ENCODE measurements at places on chromosomes 2 and 18.
A peak's percentile ranks its signal among the peaks of the same experiment; 100 is the strongest.

DNA sequence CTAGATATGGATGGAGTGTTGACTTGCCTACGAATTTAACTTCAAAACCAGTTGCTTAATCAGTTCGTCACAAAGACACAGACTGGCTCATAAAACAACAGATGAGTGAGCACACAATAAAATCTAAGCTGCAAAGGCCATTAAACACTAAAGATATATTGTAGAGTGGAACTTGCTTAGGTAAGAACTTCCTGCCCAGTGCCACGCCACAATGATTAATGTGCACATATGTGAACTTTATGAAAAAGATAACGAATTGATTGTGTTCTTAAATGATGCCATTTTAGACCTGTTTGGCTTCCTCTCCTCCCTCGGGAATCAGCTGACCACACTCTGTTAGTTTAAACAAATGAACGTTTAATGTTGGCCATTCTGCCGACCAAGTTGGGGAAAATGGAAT is 2031.3 kb upstream of the CELF4 start:
- DNase-seq: no peak

DNA sequence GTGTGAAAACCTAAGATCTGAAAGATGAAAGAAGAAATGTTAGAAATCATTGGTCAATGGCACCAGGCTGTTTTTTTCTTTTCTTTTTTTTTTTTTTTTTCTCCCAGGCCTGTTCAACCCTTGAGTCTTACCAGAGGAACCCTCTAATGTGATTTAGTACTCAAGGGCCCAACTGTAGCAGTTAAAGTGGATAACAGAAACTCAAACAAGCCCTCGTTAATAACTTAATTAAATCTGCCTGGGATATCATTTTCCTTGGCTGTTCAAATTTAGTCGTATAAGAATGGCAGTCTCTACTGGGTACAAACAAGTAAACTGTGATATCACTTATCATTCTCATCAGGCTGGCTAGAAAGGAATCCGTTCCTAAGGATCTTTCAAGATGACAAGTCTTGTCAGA is 16.5 kb downstream of the ARL4C start:
- DNase-seq: no peak

DNA sequence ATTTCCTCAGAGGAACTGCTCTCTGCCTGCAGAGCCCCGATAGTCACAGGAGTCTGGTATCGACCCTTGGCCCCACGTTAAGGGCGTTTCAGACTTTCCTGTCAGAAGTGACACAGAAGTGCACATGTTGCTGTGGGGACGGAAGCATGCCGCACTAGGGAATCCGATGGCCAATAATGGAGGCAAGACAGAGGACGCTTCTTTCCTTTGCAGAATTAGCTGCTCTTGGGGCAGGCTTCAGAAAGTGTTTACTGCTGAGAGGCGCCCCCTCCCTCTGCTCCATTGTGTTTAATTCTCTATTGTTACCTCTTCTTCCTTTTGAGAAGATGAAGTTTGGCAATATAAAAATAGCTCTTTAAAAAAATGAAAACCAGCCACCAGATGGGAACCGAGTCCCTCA is 118.6 kb upstream of the EML6 start:
- no peak for DNase-seq

DNA sequence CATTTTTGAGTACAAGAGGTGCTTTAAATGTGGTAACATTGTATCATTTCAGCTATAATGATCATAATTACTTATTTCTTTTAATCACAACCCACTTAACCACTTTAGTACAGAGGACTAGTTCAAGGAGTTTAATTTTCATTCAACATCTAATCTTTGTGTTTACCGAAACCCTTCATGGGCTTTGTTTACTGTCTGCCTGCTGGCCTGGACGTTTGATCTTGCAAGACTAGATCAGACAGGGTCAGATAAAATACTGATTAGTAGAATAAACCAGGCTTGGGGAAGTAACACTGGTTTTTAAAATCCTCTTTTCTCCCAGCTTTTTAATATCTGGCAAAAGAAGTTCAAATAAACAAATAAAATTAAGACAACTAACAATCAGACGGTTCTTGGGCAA is 93.6 kb downstream of the SATB2 start:
- DNase-seq: no peak

GRCh38 chr2:8575834-8576423 is 105.9 kb upstream of the ID2 start:
- DNase-seq: no peak

GRCh38 chr2:1766425-1766824 is 22.1 kb upstream of the PXDN start:
- no peak for DNase-seq

DNA sequence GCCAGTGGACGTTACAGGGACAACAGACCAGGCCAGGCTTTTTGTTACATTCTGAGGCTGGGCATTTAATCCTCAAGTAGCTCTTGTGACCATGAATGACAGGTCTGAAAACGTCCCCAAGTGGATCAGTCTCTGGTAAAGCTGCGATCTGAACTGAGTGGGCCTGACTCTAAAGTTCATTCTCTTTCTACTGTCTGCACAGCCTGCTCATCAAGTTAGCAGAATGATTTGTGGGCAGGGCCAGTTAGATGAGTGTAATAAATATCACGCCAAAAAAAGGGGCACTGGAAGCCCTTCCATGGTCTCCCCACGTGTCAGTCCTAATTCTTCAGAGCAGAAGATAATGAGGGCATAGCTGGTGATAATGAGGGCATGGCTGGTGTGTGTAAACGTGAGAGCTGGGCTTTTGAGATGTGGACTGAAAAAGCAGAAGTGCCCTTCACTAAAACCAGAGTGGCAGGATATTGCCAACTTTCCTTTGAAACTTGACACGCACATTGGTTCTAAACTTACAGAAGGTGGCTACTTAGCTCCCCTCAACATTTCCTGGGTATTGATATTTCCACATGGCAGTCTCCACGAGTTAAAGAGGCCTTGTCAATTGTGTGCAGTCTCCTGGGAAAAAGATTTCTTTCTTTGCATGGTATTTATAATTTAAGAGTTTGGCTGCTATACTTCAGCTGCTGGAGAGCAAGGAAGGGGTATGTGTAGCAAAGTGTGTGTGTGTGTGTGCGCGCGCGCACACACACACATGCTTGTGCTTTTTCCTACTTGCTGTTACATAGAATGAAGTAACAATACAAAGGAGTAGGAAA is 72.7 kb upstream of the LYPD6B start:
- no peak for DNase-seq

- DNase-seq: no peak
These were observed 73.9 kb upstream of the SLC14A2 start for GRCh38 chr18:45541421-45541820.

DNA sequence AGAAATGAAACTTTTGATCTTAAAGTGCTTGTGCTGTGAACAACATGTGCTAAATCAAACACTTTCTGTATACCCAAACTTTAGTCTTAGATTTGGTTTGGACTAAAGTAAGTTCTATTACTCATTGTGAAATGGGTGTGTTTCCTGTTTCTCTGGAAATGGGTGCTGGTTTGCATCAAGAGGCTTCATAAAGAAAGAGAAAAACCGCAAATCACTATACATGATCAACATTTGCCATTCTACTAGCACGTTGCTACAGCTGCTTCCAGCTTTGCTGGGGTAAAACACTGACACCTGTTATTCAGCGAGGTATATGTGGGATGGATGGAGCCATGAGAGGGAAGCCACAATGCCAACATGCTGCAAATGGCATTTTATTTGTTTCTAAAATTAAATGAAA is 547.0 kb upstream of the ACVR2A start:
- peak; percentile 10 for DNase-seq

GRCh38 chr2:48272199-48272598 is 257.8 kb upstream of the STON1 start:
- no peak for DNase-seq

- no peak for DNase-seq
These were observed 68.5 kb downstream of the MYO5B start for GRCh38 chr18:50126471-50126870.

DNA sequence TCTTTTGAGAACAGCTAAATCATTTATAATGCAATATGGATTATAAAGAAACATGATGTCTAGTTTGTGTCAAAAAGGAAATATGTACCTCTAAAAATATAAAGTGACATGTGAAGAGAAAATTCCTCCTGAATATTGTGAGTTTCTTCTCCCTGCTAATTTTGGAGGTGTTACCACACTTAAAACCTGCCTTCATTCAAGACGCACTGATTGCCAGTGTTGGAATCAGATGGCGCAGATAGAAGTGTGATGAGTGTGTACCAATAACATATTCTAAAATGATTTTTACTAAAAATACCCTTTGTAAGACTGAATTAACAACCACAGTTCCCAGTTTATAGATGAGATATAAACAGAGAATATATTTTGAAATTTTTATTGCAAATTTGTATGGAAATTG is 681.8 kb upstream of the LRATD1 start:
- DNase-seq: no peak

GRCh38 chr2:101416609-101417008 is 29.3 kb upstream of the CREG2 start:
- DNase-seq: no peak

DNA sequence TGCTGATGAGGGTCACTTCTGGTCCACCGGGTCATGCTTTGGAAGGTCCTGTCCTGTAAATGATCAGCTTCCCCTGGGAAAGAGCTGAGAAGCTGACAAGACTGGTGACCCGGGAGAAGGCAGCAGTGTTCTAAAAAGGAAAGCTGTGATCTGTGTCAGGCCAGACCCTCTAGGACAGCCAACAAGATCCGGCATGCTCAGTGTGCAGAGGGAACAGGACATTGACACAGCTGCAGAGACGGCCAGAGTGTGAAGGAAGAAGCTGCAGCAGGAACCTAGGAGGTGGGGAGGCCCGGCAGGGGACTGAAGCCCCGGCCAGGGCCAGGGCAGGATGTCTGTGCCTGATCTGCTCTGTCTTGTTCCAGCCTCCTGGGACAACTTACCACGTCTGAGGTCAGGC is 372.7 kb upstream of the ID2 start:
- DNase-seq: no peak

GRCh38 chr2:55229221-55229620 is 2.9 kb downstream of the CLHC1 start:
- DNase-seq: no peak

DNA sequence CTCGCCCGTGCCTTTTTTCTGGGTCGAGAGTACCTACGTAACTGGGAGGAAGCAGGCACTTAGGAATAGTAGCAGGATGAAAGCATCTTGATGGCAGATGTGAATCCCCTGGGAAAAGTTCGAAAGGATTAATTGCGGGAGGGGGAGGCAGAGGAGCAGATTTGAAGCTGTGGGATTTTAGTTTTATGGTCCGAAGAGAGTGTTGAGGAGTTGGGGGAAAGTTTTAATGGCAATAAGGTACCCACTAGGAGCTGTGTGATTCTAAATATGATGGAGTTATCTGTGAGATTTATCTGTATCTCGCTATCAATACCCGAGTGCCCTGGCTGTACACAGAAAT is 1.1 kb downstream of the AGFG1 start:
- no peak for DNase-seq

GRCh38 chr2:208406474-208407451 is at the start of gene PTH2R:
PTH2R (plus strand) TSS chr2:208406792; CDS start chr2:208407044, 252 bp downstream.
- DNase-seq: no peak

DNA sequence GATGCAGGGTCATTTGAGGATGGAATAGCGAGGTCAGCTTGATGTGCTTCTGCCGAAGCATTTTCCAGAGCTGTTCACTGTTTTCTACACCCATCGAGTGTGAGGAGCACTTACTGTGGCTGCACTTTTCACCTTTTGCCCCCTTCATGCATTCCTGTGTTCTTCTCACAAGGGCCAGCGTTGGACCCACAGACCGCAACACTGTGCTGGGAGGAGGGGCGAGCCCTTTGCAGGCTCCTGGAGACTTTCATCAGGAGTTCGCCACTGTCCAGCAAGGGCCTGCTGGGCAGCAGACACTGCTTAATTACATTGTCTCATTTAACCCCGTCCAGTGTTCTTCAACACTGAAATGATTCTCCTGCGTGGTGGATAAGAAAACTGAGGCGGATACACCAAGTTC is 29.9 kb downstream of the CYP26B1 start:
- no peak for DNase-seq

- no peak for DNase-seq
These were observed 144.8 kb downstream of the LDLRAD4 start for GRCh38 chr18:13363359-13363758.

GRCh38 chr2:84458551-84459017 is 496 bp downstream of the SUCLG1 start:
- DNase-seq: no peak

- no peak for DNase-seq
These were observed 94.3 kb downstream of the ARHGAP15 start for GRCh38 chr2:143223556-143223955.

GRCh38 chr18:23575309-23575651 is 11.0 kb downstream of the NPC1 start:
- no peak for DNase-seq

GRCh38 chr2:197377670-197378069 is 57.2 kb downstream of the SF3B1 start:
- DNase-seq: no peak

DNA sequence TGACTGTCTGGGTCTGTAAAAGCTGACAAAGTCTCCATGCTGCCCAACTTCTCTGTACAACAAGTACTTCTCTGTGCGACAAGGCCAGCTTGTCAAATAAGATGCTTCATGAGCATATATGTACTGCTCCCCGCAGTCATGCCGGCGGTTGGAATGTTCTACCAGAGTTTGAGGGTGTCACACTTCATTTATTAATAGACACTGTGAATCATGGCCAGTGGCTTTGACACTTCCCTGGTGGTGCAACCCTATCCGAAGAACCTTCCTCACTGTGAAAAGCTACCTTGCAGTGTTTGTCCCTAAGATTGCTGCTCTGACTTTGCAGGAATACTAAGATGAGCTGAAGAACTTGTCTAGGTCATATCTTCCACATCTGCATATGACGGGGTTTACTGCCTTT is 120.9 kb upstream of the NRP2 start:
- no peak for DNase-seq

DNA sequence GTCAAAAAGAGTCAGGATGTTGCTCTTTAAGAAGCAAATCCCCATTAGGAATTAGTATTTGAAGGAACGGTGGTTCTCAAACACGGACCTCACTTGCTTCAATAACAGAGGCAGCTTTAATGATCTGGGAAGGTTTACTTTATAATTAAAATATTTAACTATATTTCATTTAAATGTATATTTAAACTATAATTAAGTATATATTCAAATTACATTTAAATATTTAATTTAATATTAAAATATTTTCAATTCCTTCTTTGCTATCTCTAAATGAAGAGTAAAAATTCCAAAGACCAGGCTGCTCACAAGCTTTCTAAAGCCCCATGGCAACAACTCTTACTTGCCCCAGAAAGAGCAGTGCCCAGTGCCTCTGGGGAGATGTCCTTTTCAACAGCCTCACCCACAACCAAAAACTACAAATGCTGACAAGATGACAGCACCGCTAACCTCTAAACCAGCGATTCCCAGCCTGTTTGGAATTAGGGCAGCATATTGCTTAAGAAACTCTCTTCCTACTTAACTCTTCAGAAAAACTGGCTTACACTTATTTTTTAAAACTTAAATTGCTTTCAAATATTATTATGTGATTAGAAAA is 62.9 kb upstream of the POU3F3 start:
- DNase-seq: no peak

Measured in stimulated activated CD8-positive, alpha-beta memory T cell treated with anti-CD3 and anti-CD28 coated beads, Interleukin-15, amount 100 ng/mL, for 4 hours (primary cell).